ENCODE measurements at places on chromosomes 16 and 17. TPM values are rescaled to one million over a fixed set of nuclear protein-coding genes. Genes with fewer than 3 reads are reported as not detected.

Gene NPTX1
- total RNA-seq = 0.12 TPM

Gene CENPN
- total RNA-seq = 9.7 TPM

Gene C1QTNF8
- total RNA-seq = not detected

Gene SLC5A11
- total RNA-seq = 2.8 TPM

Gene FZD2
- 0.31 TPM for total RNA-seq

Gene ABAT
- 24.2 TPM for total RNA-seq

Gene HOXB13
- total RNA-seq = 39.4 TPM

Gene CD300E
- 0.39 TPM for total RNA-seq

Gene HBA2
- 14.0 TPM for total RNA-seq

Gene KRT13
- total RNA-seq = 0.82 TPM

Gene ENPP7
- 0.17 TPM for total RNA-seq

Gene HSD17B2
- 63.6 TPM for total RNA-seq
